ENCODE measurements at places on chromosomes 6 and 20. TPM values are rescaled to one million over a fixed set of nuclear protein-coding genes. Genes with fewer than 3 reads are reported as not detected.

GABRR2 gene
- not detected for polyA plus RNA-seq

DNA sequence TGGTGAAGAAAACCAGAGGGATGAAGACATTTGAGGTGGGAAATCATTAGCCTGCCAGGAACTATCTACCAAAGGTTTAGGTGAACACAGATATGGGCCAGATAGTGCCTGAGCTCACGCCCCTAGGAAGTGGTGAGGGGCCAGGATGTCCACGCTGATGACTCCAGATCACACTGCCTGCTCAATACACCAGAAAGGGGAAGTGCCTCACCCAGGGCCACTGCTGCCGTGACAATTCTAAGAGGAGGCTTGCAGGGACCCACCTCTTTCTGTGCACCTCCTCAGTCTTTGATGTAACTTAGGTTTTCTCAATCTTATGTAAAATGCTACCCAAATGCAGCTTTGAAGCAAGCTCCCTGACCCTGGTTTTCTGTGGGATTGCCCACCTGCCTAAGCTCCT is 5.4 kb upstream of the RAB44 start:
- DNase-seq, result no peak

DPPA5 gene
- not detected for polyA plus RNA-seq

DNA sequence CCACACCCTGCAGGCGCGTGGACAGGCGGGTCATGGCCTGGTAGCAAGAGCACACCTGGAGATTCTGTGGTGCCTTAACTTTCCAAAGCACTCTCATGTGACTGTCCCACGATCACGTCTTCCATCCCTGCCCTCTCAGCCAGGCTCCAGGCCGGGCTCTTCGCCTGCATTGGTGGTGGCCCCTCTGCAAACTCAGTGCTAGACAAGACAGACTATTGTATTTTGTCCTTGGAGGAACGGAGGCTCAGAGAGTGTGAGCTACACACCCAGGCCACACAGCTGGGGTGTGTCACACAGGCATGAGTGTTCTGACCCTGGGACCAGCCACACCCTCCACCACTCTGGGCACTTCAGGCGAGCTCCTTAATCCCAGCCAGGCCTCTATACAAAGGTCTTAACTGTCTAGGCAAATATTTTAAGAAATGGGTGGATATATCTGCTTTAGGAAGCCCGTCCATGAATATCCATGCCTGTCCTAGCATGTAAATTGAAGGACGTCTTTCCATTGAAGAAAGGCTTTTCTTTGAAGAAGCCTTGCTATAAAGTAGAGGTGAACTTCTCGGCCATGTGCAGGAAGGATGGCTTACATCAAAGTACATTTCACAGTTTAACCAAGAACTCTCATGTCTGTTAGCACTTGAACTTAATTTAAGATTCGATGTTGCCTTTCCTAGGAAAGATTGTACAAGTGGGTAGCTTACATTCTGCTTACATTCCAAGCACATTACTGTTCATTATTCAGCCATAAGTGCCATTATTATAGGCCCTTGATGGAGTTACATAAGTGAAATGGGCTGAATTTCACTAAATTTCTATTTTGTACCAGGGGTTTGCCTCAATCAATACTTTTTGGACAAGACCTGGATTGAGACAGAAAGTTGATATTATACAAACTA is 263.9 kb downstream of the DLL1 start:
- no peak for DNase-seq

FOXA2 gene
- not detected for polyA plus RNA-seq

DNA sequence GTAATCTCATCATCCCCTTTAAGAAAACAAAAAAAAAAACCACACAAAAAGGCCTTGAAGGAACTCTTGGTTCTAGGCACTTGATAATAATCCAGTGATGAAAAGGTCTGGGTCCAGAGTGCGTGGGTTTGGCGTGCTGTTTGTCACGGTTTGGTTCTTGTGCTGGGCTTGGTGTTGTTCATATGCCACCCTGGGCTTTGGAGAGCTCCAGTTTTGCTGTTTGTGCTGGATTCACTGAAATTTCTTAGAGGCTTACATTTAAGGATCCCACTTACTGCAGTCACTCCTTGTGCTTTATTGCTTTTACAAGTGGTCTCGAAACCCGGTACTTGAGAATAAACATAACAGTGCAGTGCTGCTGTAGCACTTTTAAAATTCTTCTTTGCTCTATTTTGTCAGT is 68.8 kb upstream of the XRN2 start:
- DNase-seq, result no peak

DNA sequence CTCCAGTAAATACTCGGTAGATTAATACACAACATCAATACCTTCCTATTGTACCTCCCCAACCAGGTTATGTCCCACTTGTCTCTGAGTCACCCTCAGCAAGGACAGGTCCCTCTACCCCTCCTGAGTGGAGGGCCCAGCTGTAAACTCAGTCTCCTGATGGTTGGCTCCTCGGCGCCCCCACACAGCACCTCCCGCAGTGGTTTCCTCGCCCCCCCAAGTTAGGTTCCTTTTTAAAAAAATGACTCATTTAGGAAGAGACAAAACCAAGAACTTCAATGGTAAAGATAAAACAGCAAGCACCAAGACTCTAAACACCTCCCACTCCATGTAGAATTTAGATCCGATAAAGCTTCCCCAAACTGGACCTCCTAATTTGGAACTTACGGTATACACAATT is 83.5 kb downstream of the TRERF1 start:
- peak; percentile 15 for DNase-seq

DNA sequence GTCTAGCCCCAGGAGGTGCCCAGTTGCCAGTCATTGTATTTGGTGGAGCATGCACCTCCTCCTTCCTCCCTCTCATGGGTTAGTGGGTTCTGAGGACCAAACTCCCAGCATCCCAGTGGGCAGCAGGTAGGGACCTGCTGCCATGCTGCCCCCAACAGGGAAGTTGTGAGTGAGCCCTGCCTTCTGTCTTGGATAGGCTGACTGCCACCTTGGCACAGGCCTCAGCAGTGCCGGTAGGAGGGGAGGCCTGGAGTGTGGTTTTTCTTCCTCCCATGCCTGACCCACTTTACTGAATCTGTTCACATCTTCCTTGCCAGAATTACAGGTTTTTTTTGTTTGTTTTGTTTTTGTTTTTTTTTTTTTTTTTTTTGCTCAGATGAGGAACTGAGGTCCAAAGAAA is 24.5 kb downstream of the PLCG1 start:
- DNase-seq, result no peak

DNA sequence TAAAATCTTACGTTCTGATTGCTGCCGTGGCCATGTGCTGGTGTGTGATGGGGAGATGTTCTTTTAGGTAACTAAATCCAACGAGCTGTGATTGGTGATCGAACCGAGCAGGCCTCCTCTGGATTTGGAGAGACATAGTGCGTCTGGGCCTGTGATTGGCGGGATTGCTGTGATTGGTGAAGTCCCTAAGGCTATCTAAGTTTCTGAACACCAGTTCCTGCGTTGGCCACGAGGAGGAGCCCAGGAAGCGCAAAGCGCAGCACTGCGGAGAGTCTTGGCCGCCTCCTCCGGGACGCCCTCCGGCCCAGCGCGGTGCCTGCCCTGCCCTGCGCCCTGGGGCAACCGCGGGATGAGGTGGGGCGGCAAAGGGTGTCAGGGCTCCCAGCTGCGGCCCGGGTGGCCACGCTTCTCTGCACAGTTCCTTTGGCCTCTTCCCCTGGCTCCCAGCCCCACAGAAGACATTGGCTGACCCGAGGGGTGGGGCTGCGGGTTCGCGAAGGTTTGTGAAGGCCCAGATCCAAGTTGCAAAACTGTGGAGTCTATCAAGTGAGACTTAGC is 33.0 kb downstream of the HNF4A start:
- DNase-seq, result peak; percentile 58

DNA sequence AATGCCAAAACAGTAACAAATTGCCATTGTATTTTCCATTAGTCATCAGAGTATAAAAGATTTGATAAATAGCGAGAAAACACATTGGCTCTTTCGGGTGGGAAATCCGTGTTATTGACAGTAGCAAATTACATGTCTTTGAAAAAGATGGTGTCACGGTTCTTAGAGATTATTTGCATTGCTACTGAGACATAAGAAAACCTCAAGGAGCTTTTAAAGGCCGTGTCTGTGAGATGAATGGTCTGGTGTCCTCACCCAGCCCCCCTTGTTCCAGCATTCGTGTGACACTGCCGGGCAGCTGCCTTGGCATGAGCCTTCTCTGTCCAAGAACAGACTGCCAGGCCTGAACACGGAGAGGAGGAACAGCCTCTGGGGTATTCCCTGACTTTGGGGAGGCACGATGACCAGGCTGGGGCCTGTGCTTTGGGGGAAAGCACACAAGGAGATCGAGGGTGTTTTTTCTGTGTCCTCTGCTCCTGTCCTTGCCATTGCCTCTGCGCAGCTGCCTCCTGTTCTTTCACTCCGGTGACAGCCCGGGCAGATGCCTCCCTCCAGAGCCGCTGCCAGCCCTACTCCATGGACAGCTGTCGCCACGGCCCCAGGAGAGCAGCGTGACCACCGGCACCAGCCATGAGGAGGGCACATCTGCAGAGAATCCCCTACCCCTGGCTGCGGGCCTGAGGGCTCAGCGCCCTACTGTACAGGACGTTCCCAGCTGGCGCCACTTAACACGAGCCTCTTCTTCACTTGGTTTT is 167.7 kb upstream of the CDYL start:
- DNase-seq, result no peak

GRCh38 chr6:25242567-25242966 is 36.6 kb upstream of the CARMIL1 start:
- DNase-seq, result no peak

AFDN gene
- polyA plus RNA-seq, result 0.24 TPM

- no peak for DNase-seq
These were observed 181.1 kb upstream of the TSHZ2 start for GRCh38 chr20:52791091-52791490.
